ENCODE measurements at places on chromosomes 13 and 19.

- peak; percentile 92 for DNase-seq
Observed at GRCh38 chr19:44752816-44753625, 4.5 kb downstream of the BCL3 start.

DNA sequence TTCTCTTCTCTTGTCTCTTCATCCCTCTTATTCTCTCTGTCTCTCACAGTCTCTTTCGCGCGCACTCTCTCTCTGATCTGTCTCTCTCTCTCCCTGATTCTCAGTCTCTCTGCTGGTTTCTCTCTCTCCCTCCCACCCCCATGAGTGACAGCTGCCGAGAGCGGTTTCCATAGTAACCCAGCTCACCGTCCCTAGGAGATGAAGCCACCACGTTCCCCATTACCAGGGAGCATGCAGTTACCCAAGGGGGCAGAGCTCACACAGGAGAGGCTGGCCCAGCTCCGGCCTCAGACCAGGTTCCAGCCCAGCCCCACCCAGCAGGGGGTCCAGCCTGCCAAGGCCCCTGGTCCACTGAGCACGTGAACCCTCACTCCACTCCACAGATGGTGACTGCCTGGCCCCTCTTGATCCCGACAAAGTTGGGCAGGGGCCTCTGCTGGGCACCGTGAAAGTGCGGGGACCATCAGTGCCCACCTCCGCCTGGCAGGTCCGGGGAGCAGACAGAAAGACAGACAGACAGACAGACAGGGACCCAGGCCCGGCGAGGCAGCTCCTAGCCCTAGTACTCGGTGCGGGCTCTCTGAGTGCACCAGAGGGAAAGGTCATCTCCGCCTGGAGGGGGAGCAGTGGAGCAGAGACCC, 50.6 kb downstream of the CELF5 start:
- DNase-seq: peak; percentile 22

- no peak for DNase-seq
Observed at GRCh38 chr19:8506402-8506957, 4.0 kb upstream of the PRAM1 start.

- DNase-seq: no peak
Observed at GRCh38 chr19:43308244-43308815, 39.0 kb upstream of the PSG9 start.

DNA sequence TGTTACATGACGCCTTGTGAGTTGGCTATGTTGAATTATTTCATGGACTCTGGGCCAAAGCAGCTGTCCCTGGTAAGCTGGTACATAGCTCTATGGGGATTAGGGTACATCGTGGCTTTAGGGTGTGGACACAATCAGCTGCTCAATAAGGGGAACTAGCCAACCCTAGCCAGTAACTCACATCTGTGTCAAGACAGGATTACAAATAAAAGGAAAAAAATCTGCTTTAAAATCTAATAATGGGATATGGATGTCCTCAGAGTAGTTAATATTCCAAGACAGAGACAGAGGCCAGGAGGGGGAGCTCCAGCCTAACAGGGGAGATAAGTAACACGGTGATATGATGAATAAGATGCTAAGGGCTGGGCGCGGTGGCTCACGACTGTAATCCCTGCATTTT, 21.1 kb upstream of the ZNF766 start:
- DNase-seq: peak; percentile 59
